Stimulated activated CD8-positive, alpha-beta memory T cell treated with anti-CD3 and anti-CD28 coated beads, Interleukin-12 subunit alpha, Interleukin-12 subunit beta, amount 100 ng/mL, for 4 hours (primary cell): ENCODE measurements at places on chromosomes 6 and 20.

GRCh38 chr6:147205690-147206600 lies 1.7 kb downstream of the STXBP5 start:
- DNase-seq, result no peak

GRCh38 chr20:19889011-19889953 lies 127.9 kb upstream of the NAA20 start:
- DNase-seq, result no peak

DNA sequence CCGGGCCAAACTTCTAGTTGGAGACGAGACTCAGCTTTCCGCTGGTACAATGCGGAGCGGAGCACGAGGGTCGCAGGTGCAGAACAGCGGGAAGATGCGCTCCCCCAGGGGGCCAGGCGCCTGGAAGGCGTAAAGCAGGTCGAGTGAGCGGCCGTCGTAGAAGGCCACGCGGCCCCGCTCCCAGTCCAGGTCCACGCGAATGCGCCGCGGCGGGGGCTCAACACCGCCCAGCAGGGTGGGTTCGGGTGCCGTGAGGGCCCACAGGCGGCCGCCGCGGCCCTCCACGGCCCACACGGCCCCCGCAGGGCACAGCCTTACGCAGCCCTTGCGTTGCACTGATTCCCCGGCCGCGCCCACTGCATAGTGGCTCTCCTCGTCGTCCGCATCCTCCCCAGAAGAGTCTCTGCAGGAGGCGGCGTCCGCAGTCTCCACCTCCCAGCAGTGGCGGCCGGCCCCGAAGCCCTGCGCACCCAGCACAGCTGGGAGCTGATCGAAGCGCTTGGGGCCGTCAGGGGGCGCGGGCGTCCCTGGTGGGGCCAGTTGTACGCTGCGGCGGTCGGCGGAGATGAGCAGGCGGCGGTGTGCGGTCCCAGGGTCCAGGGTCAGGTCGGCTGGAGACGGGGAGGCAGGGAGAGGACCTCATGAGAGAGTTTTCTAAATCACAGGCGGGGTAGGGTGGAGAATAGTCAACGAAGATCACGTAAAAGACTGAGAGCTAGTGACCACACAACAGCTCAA lies 4.3 kb downstream of the PPP1R11 start:
- DNase-seq, result no peak

DNA sequence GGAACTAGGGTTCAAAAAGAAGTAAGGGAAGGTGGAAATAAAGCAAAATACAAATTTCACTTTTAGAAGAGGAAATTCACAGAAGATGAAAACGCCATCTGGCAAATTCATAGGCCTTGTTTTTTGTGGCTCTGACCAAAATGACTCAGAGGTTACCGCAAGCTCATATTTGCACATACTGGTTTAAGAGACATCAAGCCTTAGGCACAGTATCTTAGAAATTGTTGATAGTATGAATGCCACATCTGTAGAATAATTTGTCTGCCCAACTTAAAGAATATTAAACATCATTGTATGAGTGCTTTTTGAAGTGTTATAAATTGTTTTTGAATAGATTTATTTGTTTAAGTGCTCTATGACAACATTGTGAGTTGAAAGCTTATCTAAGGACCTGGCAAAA lies 10.6 kb downstream of the TAAR1 start:
- DNase-seq, result no peak

DNA sequence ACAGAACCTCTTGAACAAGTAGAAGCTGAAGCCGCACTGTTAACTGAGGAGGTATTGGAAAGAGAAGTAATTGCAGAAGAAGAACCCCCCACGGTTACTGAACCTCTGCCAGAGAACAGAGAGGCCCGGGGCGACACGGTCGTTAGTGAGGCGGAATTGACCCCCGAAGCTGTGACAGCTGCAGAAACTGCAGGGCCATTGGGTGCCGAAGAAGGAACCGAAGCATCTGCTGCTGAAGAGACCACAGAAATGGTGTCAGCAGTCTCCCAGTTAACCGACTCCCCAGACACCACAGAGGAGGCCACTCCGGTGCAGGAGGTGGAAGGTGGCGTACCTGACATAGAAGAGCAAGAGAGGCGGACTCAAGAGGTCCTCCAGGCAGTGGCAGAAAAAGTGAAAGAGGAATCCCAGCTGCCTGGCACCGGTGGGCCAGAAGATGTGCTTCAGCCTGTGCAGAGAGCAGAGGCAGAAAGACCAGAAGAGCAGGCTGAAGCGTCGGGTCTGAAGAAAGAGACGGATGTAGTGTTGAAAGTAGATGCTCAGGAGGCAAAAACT lies 40.1 kb downstream of the ZBTB2 start:
- DNase-seq, result no peak

DNA sequence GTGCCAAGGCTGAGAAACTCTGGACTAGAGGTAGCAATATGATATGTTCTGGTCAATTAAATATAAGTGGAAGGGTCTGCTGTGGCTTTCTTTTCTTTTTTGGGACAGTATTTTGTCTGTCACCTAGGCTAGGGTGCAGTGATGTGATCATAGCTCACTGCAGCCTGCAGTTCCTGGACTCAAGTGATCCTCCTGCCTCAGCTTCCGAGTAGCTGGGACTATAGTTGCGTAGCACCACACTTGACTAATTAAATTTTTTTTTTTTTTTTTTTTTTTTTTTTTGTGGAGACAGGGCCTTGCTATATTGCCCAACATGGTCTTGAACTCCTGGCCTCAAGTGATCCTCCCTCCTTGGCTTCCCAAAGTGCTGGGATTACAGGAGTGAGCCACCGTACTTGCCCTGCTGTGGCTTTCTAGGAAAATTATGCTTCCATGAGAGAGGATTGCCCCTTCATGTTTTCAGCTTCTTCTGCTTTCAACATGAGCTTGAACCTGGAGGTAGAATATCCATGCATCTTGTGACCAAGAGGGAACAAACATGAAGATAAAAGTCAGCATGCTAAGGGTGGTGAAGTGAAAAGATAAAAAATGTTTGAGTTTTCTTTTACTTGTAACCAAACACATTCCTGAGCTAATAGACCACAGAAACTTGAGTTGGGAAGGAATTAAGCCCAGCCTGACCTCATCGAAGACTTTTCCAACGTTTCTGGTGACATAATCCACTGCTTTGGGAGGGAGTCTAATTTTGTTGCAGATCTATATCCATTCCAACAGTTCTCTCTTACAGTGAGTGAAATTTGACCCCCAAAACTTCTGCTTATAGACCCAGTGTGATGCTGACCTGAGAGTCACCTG lies 75.1 kb downstream of the CARMIL1 start:
- no peak for DNase-seq

DNA sequence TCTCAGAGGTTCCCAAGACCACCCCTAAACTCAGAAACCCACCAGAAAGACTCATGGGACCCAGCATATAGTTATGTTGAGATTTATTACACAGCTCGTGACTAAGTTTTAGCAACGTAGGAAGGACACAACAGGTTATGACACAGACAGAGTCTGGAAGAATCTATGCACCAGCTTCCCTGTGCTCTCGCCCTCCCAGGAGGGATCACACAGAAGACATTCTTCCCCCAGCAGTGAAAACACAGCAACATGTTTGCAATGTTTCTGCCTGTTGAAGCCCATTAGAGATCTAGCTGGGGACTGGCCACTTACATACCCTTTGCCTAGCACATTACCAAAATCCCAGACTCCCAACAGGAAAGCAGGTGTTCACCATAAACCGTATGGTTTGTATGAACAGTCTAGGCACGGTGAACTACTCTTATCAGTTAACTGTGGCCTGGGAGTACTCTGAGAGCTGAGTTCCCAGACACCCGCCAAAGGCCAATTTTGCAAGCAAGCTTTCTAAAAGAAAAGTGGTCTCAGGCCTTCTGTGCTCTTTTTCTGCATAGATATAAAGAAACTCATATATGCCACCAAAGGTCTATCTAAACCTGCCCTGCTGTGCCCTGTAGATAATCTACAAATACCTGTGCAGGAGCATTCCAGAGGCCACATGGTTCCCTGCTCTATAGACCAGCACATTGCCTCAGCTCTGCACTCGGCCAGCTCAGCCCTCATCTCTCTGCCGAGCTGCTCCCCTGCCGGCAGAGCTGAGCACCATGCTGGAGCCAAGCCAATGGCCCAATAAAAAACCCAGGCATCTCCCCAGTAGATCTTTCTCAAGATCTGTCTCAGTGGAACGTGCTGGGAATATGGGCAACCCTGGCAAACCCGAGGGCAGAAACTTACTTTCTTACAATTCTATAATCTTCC lies 69.6 kb upstream of the SMIM28 start:
- no peak for DNase-seq

DNA sequence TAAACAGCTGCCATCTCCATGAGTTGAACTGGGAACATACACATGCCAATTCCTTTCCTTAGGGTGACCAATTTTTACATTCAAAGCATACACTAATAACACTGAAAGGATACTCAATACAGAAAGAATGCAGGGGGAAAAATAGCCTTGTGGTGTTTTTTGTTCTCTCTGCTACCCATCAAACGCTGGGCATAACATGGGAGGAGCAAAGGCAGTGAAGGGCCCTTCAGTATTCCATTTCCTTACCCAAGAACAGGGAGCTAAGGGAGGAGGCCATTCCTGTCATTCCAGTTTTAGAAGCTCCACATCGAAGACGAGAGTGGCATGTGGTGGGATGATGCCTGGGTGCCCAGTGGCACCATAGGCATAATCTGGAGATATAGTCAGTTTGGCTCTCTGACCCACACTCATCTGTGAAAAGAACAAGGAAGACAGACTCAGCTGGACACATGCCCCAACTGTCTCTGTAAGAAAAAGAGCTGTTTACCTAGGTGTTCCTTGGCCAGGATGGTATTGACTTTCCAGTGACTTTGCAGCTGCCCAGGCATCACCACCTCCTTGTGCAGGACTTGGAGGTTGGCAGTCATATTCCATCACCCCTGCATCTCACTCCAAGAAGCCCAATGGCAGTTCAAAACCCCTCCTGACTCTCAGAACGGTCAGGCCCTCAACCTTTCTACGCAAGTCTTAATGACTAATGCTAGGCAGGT lies 20.9 kb downstream of the FKBP1A start:
- DNase-seq, result no peak

- no peak for DNase-seq
These were observed 756.4 kb upstream of the MMS22L start for GRCh38 chr6:98039443-98039842.

DNA sequence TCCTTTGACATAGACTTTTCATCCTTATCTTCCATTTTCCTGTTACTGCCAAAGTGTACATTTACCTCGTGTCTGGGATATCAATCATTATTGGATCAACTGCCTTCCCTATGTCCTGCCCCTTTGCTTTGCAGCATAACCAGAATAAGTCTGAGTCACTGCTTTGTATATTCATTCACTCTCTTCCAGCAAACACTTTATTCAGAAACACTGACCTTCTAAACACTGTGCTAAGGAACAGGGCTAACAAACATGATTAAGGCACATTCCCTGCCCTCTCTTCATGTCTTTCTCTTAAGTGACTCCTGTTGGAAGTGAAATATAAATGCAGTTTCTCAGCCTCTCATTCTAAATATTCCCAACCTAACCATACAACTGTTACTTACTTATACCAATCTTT lies 66.9 kb downstream of the COL19A1 start:
- no peak for DNase-seq

GRCh38 chr6:52724406-52725121 lies 38.7 kb downstream of the GSTA2 start:
- DNase-seq, result no peak

DNA sequence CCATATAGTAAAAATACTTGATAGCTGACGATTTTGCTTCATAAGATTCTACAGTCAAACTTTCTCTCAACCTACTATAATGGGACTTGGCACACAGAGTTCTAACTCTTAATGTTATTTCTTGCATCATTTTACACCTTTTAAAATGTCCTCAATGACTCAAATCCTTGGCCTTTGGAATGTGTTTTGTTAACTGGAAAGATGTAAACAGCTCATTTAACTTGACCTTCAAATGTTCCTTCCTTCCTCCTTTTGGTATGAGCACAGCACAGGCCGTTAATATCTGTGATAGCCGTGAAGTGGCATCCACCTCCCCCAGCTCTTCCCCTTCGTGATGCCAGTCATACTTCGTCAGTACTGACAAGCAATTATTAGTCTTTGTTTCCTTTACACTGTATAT lies 972.0 kb upstream of the CITED2 start:
- no peak for DNase-seq

DNA sequence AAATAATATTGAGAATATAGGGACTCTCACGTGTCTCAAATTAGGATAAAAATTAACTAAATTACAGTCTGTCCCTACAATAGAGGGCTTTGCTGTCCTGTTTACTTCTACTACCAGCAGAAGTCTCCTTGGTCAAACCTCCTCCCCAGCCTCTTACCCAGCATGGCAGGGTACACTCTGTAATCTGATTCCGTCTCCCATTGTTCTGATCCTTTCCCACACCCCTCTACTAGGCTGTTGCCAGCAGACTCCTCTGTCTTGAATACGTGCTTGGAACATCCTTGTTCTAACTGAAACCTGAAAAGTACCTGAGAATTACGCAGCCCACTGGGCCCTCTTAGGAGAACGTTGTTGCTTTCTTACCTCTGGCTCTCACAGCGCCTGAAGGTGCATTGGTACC lies 112.2 kb upstream of the PREP start:
- DNase-seq, result no peak

DNA sequence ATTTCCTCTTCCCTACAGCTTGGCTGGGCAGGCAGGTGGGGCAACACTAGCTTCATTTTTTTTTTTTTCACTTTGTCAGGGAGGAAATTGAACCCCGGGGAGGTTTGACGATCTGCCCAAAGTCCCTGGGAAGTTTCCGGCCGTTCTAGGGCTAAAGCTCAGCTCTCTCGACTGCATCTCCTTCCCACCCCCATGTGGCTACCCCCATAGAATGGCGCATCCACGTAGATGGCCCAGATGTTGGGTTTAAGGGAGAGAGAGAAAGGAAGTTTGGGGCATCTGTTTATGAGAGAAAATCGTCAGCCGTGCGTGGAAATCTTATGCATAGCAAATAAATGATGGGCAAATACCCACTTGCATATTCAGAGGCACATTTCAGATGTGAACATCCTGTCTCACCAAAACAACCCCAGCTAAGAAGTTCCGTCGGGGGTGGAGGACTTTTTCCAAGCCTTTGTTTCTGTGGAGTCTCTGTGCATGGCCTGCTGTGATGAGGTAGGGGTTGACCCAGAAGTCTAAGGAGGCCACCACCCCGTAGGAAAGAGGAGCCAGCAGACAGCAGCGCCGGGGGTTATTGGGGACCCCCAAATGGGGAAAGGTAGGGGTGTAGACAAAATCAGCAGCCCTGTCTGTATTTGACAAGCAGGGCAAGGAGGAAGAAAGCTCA lies 40.5 kb upstream of the ZNF831 start:
- DNase-seq, result peak; percentile 32

DNA sequence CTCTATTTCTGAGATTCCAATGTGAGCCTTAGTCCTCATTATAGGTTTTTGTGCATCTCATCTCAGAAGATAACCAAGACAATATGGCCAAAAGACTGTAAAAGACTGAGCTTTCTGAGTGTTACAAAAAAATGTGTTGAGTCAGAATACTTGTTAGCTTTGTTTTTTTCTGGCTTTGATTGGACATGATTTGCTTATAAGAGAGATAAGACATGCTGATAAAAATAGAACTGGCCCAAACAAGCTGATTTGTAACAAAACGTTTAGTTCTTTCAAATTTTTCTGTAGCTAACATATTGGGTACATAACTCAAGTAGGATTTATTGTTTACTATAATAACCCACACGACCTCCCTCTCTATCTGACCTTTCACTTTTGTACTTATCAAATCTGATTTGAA lies 32.9 kb downstream of the FILIP1 start:
- DNase-seq, result no peak

GRCh38 chr6:63649269-63649668 lies 13.7 kb downstream of the PHF3 start:
- no peak for DNase-seq

GRCh38 chr6:111354758-111355555 lies 128.1 kb downstream of the REV3L start:
- no peak for DNase-seq

GRCh38 chr20:21386111-21386510 lies 11.2 kb downstream of the NKX2-4 start:
- DNase-seq, result no peak
